ENCODE measurements at places on chromosomes 2 and 18.

- no peak for DNase-seq
These were observed 467.9 kb upstream of the SYT4 start for GRCh38 chr18:43744960-43745745.

DNA sequence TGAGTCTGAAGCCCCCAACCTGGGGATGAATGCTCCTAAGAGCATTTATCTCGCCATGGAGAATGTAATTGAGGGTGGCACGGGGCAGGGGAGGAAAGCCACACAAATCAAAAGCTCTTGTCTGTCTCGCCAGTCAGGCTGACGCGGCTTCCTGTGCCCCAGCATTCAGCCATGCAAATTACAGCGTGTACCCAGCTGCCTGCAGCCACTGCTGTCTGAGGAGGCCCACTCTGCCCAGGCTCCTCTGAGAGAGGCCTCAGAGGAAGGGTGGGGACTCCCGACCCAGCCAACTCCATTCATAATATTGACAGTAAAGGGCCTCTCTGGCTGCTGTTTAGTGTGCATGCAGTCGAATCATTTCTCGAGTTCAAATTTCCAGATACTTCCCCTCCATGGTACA is 22.0 kb downstream of the SMAD7 start:
- DNase-seq = no peak

DNA sequence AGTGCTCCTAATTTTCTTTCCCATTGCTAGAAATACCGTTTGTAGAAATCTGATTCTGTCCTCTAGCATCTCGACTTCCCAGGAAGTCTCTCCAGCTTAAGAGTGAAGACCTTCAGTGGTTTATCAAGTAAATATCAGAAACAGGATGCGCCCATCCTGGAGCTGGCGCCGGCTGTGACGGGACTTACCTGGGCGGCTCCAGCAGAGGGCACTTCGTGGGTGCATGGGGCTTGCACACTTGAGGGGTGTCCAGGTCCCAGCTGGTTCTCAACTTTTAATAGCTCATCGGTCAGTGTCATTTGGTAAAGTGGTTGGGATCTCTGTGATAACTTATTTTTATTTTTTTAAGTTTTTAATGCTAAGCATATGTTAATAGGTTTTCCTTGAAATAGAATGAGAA is 167.0 kb upstream of the TPO start:
- no peak for DNase-seq

DNA sequence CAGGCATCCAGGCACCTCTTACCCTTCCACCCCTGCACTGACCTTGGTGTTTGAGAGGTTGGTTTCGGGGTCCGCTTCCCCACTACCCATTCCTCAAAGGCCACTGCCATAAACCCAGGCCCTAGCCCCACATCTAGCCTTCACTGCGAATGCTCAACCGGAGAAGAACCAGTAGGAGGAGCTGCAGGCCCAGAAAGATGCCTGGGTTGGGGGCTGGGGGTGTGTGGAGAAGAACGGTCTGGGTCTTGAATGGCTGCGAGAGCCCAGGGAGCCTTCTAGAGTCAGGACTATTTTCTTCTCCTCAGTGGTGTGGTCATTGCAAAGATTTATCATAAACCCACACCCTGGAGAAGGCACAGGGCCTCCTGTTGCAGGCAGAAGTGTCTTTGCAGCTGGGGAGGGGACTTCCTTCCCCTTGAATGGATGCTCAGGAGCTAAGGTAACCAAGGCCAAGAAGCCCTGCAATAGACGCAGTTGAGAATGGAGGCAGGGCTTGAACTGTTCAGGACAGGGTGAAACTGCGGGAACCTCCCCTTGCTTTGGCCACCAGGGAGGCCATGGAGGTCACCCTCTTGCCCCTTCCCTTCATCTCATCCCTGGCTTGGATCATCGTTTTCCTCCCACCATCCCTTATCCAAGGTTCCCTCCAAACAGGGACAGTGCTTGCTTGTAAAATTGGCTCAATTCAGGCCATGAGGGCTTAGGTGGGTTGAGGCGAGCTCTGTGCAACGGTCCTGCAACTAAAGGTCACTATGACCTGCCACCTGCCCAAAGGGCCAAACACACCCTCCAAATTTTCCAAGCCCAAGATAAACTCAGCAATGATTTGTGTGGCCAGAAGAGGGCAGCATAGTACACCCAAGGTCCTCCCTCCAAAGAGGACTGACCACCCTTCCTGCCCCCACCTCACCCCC is 20.9 kb downstream of the THNSL2 start:
- no peak for DNase-seq

GRCh38 chr18:55998071-55998522 is 410.1 kb upstream of the TCF4 start:
- DNase-seq = no peak

DNA sequence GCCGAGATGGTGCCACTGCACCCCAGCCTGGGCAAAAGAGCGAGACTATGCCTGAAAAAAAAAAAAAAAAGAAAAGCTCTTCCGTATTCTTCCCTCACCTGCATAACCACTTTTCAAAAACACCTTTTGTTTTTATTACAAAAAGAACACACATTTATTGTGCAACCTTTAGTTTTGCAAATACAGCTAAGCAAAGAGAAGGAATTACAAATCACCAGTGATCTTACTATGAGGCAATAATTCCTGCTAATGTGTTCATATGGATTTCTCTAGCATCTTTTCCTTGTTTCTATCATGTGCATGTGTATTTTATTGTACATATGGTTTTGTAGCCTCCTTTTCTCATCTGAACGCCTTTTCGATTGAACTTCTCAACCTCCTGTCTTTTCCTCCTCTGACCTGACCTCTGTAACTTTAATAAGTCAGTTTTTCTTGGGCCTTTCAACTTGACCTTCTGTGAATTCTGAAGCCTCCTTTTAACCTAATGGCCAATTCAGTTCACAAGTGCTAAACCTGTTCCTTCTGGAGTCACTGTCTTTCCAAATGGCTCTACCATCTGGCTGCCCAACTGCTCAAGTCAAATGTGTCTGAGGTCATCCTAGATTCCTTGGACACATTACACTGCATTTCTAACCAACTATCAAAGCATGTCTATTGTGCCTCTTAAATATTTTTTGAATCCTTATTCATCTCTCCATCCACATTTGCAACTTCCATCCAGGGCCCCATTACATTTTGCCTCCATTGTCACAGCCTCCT is 59.1 kb upstream of the DAPL1 start:
- no peak for DNase-seq
